ENCODE measurements at places on chromosomes 7 and 10.

DNA sequence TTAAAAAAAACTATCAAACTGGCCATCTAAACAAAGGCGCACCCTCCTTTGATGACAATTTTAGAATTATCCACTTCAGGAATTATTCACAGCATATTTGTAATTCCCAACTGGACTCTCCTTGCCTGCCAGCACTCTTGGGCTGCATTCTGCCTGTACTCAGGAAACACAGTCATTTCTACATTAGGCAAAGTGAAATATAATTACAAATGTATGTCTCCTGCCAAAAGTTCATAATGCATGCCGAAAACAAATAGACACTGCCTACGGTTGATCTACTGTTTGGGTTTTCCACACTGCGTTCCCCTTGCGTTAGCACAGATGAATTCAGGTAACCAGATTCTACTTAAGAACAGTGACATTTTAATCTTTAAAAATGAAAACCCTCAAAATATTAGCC, 1.9 kb downstream of the HGF start:
- H3K27ac ChIP-seq, result no peak overlapping the region
- H3K27me3 ChIP-seq, result no peaks in the 10 kb centered on the region
- no peaks in the 10 kb centered on the region for H3K4me1 ChIP-seq
- DNase-seq, result no peak

DNA sequence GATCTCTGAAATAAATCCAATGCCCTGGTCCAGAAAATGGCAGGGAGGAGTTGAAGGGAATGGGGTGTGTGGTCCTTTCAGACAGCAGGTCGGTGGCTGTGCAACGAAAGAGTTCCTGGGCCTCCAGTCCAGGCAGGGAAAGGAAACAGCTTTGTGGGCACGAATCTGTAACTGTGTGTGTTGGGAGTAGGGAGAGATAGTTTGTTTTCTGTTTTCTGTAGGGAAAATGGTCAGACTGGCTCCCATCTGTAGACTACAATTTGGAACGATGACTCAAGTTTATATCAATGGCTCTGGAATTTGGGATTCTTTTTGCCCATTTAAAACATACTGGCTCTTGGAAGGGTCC, 2.6 kb upstream of the HOXA9 start:
- no peak for DNase-seq
- no peak overlapping the region for H3K4me3 ChIP-seq
- no peaks in the 10 kb centered on the region for H3K36me3 ChIP-seq
- peaks cover 88% of the 10 kb centered on the region for H3K27me3 ChIP-seq

DNA sequence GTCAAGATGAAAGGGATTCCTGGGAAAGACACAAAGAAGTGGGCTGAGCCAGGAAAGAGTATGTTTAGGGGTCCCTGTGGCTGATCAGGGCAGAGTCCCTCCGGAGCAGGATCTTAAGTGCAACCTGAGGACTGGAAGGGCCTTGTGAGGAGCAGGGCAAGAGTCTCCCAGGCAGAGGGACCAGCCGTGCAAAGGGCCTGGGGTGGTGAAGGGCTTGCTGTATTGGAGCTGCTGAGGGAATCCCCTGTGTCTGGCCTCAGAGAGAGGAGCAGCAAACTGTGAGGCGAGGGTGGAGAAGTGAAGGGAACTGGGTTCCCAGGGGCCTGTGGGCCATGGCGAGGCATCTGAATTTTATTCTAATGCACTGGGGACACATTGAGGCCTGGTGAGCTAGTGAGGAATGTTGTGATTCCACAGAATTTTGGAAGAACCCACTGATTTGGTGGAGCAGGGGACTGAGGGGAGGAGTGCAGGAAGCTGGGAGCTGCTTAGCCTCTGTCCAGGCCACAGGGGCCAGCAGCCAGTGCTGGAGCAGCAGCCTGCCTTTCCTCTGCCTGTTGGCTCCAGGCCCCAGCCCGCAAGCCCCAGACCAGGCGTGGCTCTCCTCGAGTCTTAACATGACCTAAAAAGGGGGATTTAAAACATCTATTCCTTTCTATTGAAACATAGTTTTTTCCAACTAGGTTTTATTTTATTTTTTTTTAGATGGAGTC, 138.4 kb upstream of the IGFBP3 start:
- H3K27me3 ChIP-seq, result no peaks in the 10 kb centered on the region
- no peak overlapping the region for H3K27ac ChIP-seq
- H3K4me3 ChIP-seq, result no peak overlapping the region
- H3K4me1 ChIP-seq, result no peaks in the 10 kb centered on the region

- no peak for DNase-seq
- no peak overlapping the region for H3K27ac ChIP-seq
- no peaks in the 10 kb centered on the region for H3K36me3 ChIP-seq
- no peaks in the 10 kb centered on the region for H3K27me3 ChIP-seq
- H3K4me1 ChIP-seq, result no peaks in the 10 kb centered on the region
- H3K4me3 ChIP-seq, result no peak overlapping the region
Measured at GRCh38 chr10:106312087-106312486, 852.4 kb downstream of the SORCS1 start.

GRCh38 chr7:105268056-105268455, 120.7 kb downstream of the SRPK2 start:
- H3K27ac ChIP-seq, result no peak overlapping the region
- H3K36me3 ChIP-seq, result no peaks in the 10 kb centered on the region
- H3K4me3 ChIP-seq, result no peak overlapping the region
- no peaks in the 10 kb centered on the region for H3K27me3 ChIP-seq
- no peaks in the 10 kb centered on the region for H3K4me1 ChIP-seq

DNA sequence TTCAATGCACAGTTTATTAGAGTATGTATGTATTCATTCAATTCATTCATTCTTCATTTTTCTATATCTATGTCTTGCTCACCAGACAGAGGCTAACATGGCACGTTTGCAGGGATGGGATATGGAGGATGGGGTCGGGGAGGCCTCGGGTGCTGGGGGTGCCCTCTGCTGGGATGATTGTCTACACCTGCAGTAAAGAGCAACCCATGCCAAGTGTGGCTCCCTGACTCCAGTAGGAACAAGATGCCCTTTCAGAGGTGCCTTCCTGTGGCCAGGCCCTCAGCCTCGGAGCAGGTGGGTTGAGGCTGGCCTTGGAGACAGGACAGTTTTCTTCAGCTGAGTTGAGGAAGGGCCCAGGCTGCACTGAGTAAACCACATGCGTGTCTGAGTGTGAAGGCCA, 157.2 kb downstream of the SH2D4B start:
- no peak overlapping the region for H3K4me3 ChIP-seq
- H3K27me3 ChIP-seq, result no peaks in the 10 kb centered on the region
- no peak overlapping the region for H3K27ac ChIP-seq

All from trophoblast cell (in vitro differentiated cells and primary cell).